Sigmoid colon (tissue), 7 donors: ENCODE measurements at places on chromosomes 6 and 20. TPM values are rescaled to one million over a fixed set of nuclear protein-coding genes. Genes with fewer than 3 reads are reported as not detected.

- DNase-seq, result no peak
Observed at GRCh38 chr6:52994839-52995088, 320 bp downstream of the GSTA4 start.

DNA sequence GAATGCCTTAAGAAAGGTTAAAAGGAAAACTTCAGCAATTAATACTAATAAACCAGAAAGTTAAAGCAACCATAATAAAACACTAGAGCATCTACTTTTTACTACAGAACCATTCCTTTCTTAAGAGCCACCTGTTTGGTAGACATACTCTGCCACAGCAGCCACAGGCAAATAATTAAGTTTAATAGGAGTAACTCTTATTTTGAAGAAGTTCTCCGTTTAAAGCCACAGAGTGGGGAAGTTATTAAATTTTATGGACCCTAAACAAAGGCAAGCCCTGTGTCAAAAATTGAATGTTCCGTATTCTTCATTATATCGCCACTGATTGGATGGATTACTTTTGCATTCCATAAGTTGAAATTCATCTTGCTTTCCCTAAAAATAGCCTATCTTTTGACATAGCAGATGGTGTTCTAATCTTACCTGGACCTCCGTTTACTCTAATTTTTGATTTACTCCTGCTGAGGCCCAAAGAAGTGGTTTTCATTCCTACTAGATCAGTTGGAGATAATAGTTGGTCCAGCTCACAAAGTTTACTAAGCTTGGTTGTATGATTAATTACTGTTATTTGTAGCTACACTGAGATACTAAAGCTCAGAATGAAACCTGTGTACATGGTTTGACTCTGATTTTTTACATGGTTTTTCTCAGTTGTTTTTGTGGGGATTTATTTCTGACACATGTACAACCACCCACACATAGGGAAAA, 140.4 kb upstream of the SUPT3H start:
- DNase-seq, result no peak

GRCh38 chr6:26554447-26554696, 16.2 kb downstream of the HMGN4 start:
- no peak for DNase-seq

GRCh38 chr6:62976566-62976965, 234.7 kb upstream of the FKBP1C start:
- DNase-seq, result no peak

DNA sequence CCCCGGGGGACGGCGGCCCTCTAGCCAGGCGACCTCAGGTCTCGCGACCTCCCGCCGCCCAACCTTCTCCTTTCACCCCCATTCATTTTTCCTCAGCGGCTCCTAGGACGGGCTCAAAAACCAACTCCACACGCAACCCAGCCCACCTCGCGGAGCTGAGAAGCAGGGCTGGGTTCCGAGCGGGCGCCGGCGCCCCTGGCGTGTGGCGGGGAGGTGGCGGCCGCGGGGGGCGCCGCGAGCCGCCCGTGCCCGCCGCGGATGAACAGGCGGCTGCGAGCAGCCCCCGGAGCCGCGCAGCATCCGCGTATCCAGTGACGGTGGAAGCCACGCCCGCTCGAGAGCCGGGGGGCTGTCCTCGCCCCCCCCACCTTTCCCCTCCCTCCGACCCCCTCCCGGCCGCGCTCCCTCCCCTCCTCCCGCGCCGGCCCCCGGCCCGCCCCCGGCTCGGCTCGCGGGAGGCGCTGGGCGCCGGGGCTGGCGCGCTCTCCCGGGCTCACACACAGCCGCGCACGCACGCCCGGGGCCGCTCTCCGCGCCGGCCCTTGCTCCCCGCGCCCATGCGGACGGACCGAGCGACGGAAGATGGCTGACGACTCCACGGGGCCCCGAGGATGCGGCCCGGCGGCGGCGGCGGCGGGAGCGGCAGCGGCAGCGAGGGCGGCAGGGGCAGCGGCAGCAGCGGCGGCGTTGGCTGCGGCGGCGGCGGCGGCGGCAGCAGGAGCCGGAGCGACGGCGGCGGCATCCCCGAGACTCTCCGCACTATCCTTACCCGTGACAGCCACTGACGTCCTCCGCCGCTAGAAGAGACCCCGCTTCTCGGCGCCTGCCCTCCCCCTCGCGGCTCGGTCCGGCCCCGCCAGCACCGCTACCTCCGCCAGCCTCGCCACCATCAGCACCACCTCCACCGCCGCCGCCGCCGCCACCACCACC, at the start of gene SOBP:
SOBP (plus strand) TSS at position 482 of the 930 bp plus-strand sequence. CDS start 500 bp downstream, outside the sequence.
- DNase-seq, result peak; percentile 89

DNA sequence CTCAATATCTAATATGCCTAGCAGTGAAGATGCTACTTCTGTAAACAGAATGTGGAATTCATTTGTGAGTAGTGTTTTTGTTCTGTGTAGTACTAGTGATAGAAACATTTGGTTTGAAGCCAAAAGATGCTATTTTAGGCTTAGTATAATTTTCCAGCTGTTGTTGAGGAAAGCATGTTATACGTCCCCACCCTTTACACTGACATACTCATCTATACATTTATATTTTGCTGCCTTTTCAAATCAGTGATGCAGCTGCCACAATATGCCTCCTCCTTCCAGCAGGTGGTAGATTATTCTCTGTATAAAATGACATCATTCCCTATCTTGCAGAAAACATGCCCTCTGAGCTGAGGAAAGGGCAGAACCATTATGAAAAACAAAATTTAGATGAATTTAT, 1217.6 kb upstream of the GJE1 start:
- no peak for DNase-seq

DNA sequence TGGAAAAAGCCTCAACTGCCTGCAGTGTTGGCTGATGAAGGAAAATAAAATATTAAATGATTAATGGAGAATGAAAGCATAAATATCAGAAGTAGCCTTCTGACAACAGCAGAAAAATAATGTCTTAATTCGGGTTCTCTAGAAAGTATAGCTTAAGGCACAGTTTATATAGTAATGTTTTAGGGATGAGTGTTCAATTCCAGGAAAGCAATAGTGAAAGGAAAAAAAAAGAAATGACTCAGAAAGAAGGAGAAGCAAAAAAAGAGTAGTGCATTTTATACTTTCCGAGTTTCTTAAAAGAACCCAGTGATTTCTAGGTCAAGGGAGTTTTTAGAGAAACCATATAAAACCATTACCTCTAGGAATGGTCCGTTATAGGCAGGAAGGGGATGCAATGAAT, 137.3 kb downstream of the HTR1B start:
- DNase-seq, result no peak

GRCh38 chr6:156762547-156762946, 14.6 kb upstream of the ARID1B start:
- no peak for DNase-seq

DNA sequence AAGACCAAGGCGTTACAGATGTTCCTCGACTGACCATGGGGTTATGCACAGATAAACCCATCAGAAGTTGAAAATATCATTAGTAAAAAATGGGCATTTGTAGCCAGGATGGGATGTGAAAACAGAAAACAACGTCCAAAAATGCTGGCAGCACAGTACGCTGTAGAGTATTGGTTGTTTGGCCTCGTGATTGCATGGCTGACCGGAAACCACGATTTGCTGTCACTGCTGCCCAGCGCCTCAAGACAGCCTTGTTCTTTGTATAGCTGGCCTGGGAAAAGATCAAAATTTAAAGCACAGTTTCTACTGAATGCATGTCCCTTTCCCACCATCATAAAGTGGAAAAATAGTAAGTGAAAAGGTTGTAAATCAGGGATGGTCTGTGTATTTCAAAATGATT, 41.9 kb downstream of the MTHFD1L start:
- DNase-seq, result peak; percentile 34

PRR18 gene
- total RNA-seq, result 0.41 TPM
